ENCODE measurements at places on chromosomes 4 and X.
A peak's percentile ranks its signal among the peaks of the same experiment; 100 is the strongest.

GRCh38 chr4:150771382-150771781 lies 189.4 kb downstream of the MAB21L2 start:
- DNase-seq = peak; percentile 53

GRCh38 chr4:15260758-15261157 lies 167.1 kb upstream of the C1QTNF7 start:
- DNase-seq = no peak

DNA sequence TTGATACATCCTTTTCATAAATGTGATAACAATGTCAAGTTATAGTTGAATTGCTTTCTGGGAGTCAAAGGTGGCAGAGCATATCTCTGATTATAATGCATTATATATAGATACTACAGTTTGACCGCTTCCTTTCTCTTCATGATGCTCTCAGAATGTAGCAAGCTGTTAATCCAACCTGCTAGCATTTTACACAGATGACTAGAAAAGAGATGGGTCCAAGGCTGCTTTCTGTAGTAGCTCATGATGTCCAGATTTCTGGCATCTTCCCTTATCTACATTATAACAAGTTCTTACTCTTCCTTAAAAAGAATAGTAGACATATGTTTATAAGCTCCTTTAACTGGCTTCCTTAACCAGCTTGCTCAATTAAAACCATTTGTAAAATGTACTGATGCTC lies 192.0 kb downstream of the NWD2 start:
- no peak for DNase-seq

GRCh38 chrX:153874366-153875125 lies 11.4 kb downstream of the L1CAM start:
- no peak for DNase-seq

DNA sequence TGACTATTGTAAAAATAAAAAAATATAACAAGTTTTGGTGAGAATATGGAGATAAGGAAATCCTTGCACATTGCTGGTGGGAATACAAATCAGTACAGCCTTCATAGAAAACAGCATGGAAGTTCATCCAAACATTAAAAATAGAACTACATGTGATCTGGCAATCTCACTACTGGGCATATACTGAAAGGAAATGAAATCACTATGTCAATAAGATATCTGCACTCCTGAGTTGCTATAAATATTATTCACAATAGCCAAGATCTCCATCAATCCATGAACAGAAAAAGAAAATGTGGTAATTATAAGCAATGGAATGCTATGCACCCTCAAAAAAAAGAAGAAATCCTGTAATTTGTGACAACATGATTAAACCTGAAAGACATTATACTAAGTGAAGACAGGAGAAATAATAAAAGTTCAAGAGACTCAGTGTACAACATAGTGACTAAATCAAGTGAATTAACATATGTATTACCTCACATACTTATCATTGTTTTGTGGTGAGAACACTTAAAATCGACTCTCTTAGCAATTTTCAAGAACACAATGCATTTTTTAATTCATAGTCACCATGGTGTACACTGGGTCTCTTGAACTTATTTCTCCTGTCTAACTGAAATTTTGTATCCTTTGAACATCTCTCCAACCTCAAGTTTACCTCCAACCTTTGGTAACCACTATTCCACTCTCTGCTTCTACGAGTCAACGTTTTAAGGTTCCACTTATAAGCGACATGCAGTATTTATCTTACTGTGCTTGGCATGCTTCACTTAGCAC lies 1703.7 kb upstream of the AGA start:
- DNase-seq = no peak

GRCh38 chrX:24090300-24091200 lies 35.8 kb downstream of the EIF2S3 start:
- DNase-seq = no peak

GRCh38 chr4:32135642-32136041 lies 1415.5 kb downstream of the PCDH7 start:
- DNase-seq = no peak

- DNase-seq = no peak
Observed at GRCh38 chr4:177251237-177251636, 58.4 kb upstream of the NEIL3 start.

GRCh38 chrX:446245-446644 lies 59.5 kb upstream of the PPP2R3B start:
- DNase-seq = no peak

GRCh38 chrX:25012433-25012735 lies 3.4 kb downstream of the ARX start:
- no peak for DNase-seq

- DNase-seq = no peak
Observed at GRCh38 chrX:38172596-38172995, 48.1 kb downstream of the SRPX start.

Measured in OCI-M1 (cell line).